Fibroblast of skin of abdomen (primary cell): ENCODE measurements at places on chromosomes 1 and 21.

- no peak for DNase-seq
Measured at GRCh38 chr1:89844241-89844807, 23.5 kb downstream of the LRRC8D start.

- no peak for DNase-seq
Measured at GRCh38 chr1:85264150-85264549, 4.7 kb upstream of the C1orf52 start.

DNA sequence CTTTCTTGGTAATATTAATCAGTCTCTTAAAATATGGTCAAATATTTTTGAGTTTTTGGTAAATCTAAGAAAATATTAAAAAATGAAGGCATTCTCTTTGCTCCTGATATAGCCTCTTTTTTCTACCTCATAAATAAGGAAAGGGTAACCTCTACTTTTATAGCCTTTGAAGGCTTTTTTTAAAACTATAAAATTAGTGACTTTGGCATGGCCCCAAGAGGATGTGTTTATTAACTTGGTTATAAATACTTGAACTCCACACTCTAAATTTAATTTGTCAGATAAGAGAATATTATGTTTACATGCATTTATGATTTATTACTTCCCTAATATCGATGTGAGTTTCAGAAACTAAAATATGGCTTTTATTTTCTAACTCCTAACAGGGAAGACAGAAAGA lies 60.3 kb downstream of the LMO4 start:
- no peak for DNase-seq

GRCh38 chr1:98962156-98962555 lies 42.5 kb downstream of the PLPPR5 start:
- peak; percentile 81 for DNase-seq

DNA sequence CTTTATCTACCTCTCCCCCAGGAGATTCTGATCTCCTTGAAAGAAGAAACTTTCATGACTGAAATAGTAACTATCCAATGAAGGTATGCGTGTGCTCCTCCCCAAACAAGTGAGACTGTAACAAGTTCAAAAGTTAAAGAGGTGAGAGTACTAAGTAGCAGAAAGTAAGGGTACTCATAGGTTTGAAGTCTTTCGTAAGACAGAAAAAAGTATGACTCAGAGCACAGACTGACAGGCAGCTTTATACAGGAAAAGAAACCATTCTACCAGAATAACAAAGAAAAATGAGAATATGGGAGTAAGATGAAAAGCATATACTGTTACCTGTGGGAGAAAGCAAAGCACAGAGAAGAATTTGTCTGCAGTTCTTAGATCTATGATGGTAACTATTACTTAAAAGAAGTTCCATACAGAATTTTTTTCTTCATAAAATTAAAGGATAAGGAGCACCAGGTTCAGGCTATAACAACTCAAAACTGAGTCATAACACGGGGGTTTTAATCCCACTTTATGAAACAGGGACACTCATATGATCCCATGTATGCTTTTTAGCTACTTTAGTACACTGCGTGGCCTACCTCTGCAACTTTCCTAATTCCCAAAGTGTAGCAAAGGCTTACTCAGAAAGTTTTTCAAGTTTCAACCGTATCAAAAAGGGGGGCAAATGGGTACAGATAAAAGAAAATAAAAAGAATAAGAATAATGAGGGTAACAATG lies 52.0 kb downstream of the FOXJ3 start:
- peak; percentile 41 for DNase-seq
